Left lobe of liver (tissue), 2 donors: ENCODE measurements at places on chromosomes 5 and 9.

DNA sequence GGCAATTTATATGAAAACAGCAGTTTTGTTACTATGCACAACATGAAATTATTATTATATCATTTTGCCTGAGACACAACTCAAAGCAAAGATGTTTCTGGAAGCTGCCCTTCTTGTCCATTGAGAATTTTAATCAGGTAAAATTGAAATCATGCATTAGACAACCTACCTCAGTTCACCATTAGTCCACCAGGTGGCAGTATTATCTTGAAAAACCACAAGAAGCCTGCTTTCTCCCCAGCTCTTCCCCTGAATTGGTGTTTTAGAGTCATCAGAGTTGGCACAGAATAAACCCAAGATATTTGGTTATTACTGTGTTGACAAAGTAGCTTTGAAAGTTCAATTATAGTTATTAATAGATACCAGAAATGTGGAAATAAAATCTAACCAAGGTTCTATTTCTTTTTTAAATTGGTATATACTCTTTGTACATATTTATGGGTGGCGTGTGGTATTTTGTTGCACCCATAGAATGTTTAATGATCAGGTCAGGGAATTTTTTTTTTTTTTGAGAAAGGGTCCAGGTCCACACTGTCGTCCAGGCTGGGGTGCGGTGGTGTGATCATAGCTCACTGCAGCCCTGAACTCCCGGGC, 25.7 kb downstream of the UTP15 start:
- no peak for DNase-seq

- no peak for DNase-seq
These were observed 3.6 kb downstream of the SRA1 start for GRCh38 chr5:140553657-140554056.

DNA sequence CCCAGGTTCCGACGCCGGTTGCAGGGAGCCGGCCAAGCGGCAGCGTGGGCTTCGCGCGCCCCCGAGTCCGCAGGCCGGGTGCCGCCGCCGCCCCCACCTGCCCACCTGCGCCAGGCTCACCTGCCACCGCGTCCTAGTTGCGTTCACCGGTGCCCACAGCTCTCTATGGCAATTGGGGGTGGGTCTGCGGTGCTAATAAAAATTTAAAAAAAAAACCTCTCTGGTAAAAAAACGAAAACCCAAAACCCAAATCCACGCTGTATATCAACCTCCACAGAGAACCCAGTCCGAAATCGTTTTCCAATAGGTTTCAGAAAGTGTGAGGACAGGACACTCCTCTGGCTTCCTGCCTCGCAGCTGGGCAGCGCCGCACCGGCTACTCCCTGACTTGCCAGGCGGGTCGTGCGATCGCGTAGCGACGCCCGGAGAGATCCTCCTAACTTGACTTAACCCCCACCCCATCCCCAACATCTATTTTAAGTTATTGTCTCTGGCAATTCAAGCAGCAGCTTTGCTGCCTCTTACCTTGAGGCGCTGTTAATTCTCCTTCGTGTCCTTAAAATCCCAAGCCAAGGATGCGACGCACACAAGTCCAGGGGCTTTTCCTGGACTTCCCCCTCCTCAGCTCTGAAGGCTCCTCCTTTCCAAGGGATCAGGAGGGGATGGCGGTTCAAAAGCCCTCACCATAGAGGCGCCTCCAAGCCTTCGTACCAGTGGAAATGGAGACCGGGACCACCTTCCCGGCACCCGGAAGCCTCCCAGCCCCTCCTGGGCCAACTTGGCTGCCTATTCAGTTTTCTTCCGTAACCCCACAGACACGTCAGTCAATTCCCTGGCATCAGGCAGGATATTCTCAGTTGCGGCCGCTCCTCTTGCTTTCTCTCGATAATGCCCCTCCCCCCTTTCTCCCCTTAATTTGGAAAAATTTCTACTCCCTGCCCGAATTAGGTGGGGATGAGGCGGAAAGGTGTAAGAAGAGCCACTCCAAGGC, 1639.4 kb upstream of the C9orf72 start:
- DNase-seq = no peak

- DNase-seq = no peak
These were observed 482 bp downstream of the IARS1 start for GRCh38 chr9:92293075-92293354.

- DNase-seq = peak; percentile 80
These were observed 8.0 kb downstream of the B4GALT1 start for GRCh38 chr9:33158843-33159776.

DNA sequence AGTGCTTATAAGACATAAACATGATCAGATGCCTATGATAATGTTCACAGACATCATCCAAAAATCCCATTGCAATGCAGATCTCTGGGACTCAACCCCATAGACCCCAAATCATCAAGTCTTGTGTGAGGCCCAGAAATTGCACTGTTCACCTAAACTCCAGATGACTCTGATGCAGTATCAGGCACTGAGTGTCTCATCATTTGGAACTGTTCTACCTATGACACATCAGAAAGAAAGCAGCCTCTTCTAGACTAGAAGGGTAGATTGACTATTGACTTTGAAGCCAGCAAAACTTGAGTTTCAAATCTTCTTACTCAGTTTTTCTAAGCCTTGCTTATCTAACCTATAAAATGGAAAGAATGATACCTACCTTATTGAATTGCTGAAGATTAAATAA, 58.7 kb upstream of the PAPPA start:
- no peak for DNase-seq

GRCh38 chr9:84254972-84255371, 85.6 kb downstream of the SLC28A3 start:
- DNase-seq = no peak

DNA sequence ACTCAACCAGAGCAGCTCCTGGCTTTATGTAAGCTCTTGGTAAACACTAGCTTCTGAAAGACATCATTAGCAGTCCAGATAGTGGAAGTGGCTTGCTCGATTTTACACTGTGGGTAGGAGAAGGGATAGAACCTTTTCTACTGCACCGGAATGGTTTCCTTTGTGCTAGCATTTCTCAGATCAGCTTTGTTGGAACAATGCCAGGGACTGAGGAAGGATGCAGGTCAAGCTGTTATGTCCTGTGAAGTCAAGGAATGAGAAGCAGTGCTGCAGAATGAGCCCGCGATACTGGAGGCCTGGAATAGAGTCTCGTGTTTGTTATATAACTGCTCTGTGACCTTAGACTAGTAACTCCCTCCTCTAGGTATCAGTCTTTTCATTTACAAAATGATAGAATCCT, 233.6 kb downstream of the GABRB2 start:
- DNase-seq = no peak

DNA sequence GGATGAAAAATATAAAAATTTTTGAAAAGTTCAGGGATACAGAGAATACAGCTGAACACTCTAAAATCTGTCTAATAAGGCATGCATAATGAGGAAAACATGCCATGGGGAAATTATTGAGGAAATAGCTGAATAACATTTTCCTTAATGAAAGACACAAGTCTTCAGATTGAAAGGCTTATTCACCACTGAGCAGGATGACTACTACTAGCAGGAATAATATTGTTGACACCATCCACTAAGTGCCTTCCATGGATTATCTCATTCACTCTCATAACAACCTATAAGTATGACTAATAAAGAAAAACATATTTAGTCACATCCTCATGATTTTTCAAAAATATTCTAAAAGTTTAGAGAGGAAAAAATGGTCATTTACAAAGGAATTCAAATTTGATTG, 96.7 kb upstream of the FER start:
- no peak for DNase-seq

- DNase-seq = no peak
These were observed 21.3 kb downstream of the NTNG2 start for GRCh38 chr9:132183134-132183533.

- DNase-seq = no peak
These were observed 576.5 kb downstream of the TLE1 start for GRCh38 chr9:81112627-81113452.

- no peak for DNase-seq
These were observed 9.5 kb upstream of the UGCG start for GRCh38 chr9:111886983-111887718.

GRCh38 chr5:54217826-54218503, 92.4 kb downstream of the ARL15 start:
- peak; percentile 48 for DNase-seq

- no peak for DNase-seq
These were observed 72.4 kb downstream of the KIAA0825 start for GRCh38 chr5:94545870-94546625.

GRCh38 chr9:37062336-37062735, 28.3 kb upstream of the PAX5 start:
- DNase-seq = no peak

- no peak for DNase-seq
These were observed 23.7 kb upstream of the ANKH start for GRCh38 chr5:14895301-14895700.

DNA sequence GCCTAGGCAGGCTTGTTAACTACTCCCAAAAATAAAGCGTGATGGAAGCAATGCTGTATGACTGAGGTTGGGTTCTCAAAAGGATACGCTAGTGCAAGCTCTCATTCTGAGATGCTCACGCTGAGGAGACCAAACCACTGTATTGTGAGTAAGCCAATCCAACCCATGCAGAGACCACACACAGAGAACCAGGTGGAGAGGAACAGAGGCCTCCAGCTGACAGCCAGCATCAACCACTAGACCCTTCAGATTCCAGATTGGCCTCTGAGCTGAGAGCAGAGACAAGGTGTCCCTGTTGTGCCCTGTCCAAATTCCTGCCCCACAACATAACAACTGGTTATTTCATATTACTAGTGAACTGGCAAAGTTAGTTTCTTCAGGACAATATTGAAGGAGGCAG, 4.5 kb downstream of the TSTD2 start:
- DNase-seq = no peak

- no peak for DNase-seq
These were observed 39.3 kb downstream of the PRRC1 start for GRCh38 chr5:127556609-127557334.

- peak; percentile 65 for DNase-seq
These were observed 523 bp downstream of the MAML1 start for GRCh38 chr5:179732918-179733771.

- DNase-seq = no peak
These were observed 55.3 kb downstream of the ZNF366 start for GRCh38 chr5:72451741-72452505.

DNA sequence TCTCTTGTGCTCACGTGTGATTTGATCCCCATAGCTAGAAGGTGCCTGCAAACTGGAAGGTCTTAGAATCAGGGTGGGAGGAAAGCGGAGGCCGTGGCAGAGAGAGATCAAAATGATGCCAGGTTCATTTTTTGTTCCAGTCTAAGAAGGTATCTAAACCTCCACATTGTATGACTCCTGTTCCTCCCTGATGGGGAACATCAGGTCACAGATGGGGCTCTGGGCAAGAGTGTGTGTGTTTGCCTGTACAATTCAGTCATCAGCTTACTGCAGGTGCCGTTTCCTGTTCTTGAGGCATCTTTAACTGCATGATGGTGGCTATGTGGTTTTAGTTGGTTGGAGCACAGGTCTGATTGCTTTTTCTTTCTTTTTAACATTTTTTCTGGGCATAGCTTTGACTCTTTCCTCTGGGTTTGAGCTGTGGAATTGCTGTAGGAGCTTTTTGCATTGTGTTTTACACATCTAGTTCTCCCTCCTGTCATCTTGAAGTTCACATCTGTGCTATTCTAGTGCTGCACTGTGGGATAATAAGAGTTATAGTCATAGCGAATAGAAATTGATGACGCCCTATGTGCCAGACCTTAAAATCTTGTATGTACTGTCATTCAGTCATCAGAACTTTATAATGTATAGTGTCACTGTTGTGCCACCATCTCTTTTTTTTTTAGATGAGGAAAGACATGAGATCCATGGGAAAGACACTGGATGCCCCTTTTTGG, 30.8 kb downstream of the ARHGAP26 start:
- DNase-seq = no peak

DNA sequence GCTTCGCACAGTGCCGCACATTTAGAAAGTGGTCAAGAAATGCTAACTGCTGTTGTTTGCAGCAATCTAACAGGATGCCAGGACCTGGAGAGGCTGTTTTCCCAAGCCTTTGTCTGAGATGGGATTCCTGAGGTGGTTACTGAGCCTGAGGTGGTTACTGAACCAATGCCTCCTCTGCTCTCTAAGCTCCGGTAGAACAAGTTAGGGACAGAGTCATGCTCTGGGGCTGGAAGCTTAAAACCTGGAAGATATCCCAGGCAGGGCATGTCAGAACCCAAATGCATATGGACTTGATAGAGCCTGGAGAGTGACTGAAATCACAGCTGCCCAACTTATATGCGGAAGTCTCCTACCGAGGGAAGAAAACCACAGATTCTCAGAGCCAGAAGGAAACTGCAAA, 46.5 kb upstream of the FAT2 start:
- no peak for DNase-seq

- no peak for DNase-seq
These were observed 147.6 kb upstream of the SV2C start for GRCh38 chr5:75935572-75935971.

DNA sequence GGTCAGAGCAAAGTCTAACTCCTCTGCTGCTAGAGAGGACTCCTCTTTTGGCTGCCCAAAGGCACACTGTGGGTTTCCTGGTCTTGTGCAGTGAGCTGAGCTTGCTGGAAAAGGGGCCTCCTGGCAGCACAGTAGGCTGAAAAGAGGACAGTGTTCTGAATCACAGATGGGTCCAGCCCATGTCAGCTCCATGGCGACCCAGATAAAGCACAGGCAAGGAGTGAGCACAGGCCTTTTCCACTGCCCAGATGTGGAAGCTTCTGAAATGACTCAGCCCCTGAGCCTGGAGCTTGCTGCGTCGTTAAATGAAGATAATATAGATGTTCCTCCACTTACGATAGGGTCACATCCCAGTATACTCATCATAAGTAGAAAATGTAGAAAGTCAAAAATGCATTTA, 8.1 kb downstream of the CCDC180 start:
- DNase-seq = no peak

DNA sequence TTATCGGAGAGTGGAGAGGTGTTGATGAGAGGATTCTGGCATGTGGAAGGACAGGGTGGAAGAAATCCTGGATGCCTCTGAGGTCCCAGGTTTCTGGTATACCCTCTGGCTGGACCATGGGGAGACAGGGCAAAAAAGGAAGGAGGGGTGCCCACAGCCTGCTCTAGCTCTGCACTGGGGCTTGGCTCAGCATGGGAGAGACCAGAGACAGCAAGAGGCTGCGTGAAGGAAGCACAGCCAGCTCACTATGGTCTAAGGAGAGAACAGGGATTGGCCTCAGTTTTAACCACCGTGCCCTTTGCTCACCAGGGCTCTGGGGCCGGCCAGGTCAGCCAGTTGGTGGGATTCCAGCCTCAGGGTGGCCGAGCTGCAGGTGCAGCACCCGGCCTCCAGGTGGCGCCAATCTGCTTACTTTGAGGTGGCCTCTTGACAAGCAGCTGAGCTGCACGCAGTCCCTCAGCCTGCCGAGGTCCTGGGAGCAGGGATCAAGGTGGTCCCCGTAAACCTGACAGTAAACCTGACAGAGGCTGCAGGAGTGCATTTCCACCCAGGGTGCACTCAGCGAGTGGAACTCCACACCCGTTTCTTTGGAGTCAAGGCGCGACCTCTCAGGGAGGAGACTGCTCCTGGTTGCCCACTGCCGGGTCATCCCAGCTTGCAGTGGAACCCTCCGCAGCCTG, 25.0 kb upstream of the SPTLC1 start:
- DNase-seq = peak; percentile 87

DNA sequence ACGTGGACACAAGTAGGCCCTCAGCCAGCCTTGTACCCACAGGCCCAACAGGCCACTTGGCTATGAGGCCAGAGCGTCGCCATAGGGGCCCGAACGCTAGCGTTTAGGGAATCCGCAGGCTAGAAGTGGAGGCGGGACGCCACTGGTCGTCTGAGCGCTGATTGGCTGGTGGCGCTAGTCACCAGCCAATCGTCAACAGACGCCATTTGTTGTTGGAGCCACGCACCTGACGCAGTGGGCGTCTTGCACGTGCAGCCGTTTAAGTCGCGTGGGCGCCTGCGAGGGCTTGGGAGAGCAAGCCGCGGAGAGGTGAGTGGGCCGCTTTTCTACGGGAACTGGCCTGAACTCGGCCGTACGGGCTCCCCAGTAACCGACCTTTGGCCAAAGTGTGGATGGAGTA, at the start of gene DDX4:
TSS of gene DDX4 (plus strand) at position 269 of the 400 bp plus-strand sequence. CDS start 903 bp downstream, outside the sequence.
- DNase-seq = no peak
